ENCODE measurements at places on chromosomes 11 and 22. TPM values are rescaled to one million over a fixed set of nuclear protein-coding genes. Genes with fewer than 3 reads are reported as not detected.

The SPTBN2 gene
- total RNA-seq: under 0.01 TPM

The UPK3A gene
- total RNA-seq: not detected

The GP1BB gene
- 0.53 TPM for total RNA-seq

DNA sequence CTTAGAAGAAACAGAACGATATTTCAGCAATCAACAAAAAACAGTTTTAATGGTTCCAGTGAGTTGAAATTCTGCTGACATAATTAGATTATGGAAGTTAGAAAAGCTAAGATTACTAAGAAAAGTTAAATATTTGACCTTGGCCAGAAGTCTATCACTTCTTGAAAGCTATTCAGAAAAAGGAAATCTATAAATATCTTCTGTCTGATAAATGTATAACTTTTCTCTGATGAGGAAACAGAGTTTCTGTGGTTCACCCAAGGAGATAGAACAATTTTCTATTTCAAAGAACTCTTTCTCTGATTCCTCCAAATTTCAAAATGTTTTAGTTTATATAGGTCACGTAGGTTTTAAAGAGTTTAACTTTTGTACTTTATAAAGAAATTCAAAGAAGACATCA is 438.4 kb upstream of the CHORDC1 start:
- no peak for DNase-seq
- no peaks in the 10 kb centered on the region for H3K4me1 ChIP-seq
- H3K27ac ChIP-seq: no peak overlapping the region
- no peaks in the 10 kb centered on the region for H3K36me3 ChIP-seq
- no peaks in the 10 kb centered on the region for H3K27me3 ChIP-seq

- no peak overlapping the region for H3K4me3 ChIP-seq
- H3K36me3 ChIP-seq: no peaks in the 10 kb centered on the region
- H3K4me1 ChIP-seq: peaks cover 11% of the 10 kb centered on the region
- H3K27me3 ChIP-seq: no peaks in the 10 kb centered on the region
- no peak overlapping the region for H3K27ac ChIP-seq
These were observed 192.2 kb downstream of the ST3GAL4 start for GRCh38 chr11:126547691-126548090.

DNA sequence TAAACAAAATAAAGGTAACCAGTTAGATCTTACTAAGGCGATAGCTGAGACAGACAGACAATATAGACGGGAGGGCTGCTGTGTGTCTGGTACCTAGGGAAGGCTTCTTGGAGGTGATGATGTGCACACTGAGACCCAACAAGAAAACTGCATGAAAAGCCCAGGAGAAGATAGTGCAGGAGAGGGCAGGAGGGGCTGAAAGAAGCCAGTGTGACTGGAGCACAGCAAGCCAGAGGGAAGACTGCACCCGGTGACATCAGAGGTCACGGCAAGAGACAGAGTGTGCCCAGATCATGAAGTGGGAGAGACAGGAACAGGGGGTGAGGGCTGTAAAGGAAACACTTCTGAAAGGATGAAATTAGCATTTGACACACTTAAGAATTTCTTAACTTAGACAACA is 266.3 kb downstream of the BRD1 start:
- H3K4me3 ChIP-seq: no peak overlapping the region
- no peaks in the 10 kb centered on the region for H3K4me1 ChIP-seq
- no peaks in the 10 kb centered on the region for H3K27me3 ChIP-seq
- DNase-seq: no peak

DNA sequence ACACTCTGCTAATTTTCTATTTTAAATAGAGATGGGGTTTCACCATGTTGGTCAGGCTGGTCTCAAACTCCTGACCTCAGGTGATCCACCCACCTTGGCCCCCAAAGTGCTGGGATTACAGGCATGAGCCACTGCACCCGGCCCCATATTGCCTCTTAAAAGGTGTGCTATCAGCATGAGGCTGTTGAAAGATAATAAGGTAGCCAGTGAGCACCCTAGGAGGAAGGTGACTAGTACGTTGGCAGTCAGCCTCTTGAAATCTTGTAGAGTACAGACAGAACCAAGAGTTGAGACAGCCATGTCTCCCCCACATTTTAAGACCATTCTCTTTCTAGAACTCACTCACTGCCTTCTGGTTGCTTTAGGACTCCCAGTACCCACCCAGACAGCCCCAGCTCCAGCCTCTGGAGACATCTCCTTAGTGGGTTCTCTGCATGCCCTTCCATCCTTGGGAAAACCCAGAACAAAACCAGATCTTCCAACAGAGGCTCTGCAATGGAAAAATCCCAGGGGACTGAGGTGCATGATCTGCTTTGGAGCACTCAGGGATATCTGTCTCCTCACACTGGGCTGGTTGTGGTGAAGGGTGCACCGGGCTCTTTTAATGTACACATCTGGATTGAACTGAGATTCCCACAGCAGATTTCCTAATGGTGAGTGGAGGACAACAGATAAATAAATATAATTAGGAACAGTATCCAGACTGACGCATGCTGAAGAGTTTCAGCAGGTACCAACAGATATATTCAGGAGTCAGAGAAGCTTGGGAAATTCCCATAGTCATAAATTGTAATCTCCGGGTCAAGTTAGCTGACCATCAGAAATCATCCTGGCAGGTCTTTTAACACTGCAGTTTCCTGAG is 49.4 kb downstream of the LRRC74B start:
- H3K27ac ChIP-seq: no peak overlapping the region
- H3K4me3 ChIP-seq: no peak overlapping the region
- no peaks in the 10 kb centered on the region for H3K36me3 ChIP-seq

GRCh38 chr11:126997196-126997595 is 3.4 kb downstream of the KIRREL3 start:
- H3K27me3 ChIP-seq: no peaks in the 10 kb centered on the region
- no peak overlapping the region for H3K27ac ChIP-seq
- peaks cover 67% of the 10 kb centered on the region for H3K4me1 ChIP-seq

DNA sequence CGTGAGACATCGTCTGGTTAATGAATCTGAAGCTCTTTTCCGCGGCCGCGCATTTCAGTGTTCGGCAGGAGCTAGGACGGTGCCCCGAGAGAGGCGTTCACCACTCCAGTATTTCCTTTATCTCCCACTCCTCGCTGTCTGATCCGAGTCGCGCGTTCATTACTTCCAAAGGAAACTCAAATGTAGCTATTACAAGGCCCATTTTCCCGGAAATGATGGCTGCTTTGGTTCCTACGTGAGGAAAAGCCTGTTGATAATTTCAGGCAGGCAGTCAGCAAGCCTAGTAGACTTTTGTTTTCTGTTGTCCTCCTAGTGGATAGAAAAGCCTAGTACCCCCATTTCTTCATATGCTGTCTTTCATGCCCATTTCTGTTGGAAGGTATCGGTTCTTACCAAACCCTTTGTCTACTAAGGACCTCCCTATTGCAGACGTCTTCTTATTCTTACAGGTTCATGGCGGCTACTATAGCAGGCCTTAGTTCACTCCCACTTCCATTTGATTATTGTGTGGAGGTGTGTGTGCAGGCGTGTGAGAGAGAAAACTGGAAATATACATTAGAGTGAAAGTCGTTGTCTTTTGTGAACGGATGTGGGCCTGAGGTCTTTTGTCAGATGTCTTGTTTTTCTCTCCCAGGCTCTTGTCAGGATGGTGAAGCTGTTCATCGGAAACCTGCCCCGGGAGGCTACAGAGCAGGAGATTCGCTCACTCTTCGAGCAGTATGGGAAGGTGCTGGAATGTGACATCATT is 737 bp downstream of the RBM4 start:
- no peaks in the 10 kb centered on the region for H3K27me3 ChIP-seq
- peaks cover 94% of the 10 kb centered on the region for H3K36me3 ChIP-seq
- H3K4me1 ChIP-seq: peaks cover 39% of the 10 kb centered on the region
- H3K4me3 ChIP-seq: peak overlapping the region; percentile 58

DNA sequence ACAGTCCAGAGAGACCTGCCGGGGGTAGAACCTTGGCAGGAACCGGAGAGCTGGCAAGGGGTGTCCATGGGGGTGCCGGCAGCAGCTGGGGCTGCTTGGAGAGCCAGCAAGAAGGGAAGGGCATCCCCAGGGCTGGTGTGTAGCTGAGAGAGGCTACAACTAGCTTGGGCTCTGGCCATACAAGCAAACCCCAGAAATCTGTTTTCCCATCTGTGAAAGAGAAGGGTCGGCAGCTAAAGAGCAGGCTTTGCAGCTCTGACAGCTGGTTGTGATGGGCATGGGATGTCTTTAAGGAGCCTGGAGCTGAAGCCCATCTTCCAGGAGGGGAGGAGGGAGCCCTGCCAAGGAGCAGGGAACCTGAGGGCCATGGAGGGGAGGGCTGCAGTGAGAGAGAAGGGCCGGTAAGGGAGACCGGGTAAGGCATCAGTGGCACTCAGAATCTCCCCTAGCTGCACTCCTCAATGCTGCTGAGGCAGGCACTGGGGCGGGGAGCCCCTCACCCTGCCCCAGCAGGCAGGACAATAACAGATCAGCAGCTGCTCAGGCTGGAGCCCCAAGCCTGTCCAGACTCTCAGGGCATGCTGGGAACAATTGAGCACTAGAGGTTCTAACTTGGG is 3.9 kb downstream of the CHST1 start:
- no peak for DNase-seq
- H3K4me1 ChIP-seq: peaks cover 19% of the 10 kb centered on the region
- no peak overlapping the region for H3K4me3 ChIP-seq
- H3K27ac ChIP-seq: no peak overlapping the region
- H3K27me3 ChIP-seq: peaks cover 79% of the 10 kb centered on the region

GRCh38 chr11:111098091-111098490 is 147.4 kb upstream of the POU2AF2 start:
- no peak overlapping the region for H3K4me3 ChIP-seq
- no peaks in the 10 kb centered on the region for H3K27me3 ChIP-seq
- DNase-seq: no peak
- H3K36me3 ChIP-seq: no peaks in the 10 kb centered on the region
- H3K4me1 ChIP-seq: no peaks in the 10 kb centered on the region
- H3K27ac ChIP-seq: no peak overlapping the region

- no peak overlapping the region for H3K4me3 ChIP-seq
- H3K4me1 ChIP-seq: no peaks in the 10 kb centered on the region
- H3K27me3 ChIP-seq: no peaks in the 10 kb centered on the region
- DNase-seq: no peak
- peaks cover 75% of the 10 kb centered on the region for H3K36me3 ChIP-seq
- no peak overlapping the region for H3K27ac ChIP-seq
These were observed 10.4 kb downstream of the RCOR2 start for GRCh38 chr11:63906585-63906984.

- H3K27me3 ChIP-seq: no peaks in the 10 kb centered on the region
- H3K4me1 ChIP-seq: no peaks in the 10 kb centered on the region
- H3K27ac ChIP-seq: no peak overlapping the region
- no peaks in the 10 kb centered on the region for H3K36me3 ChIP-seq
- no peak overlapping the region for H3K4me3 ChIP-seq
- DNase-seq: no peak
These were observed 310.6 kb downstream of the TBC1D22A start for GRCh38 chr22:47073075-47073474.

GRCh38 chr22:45756558-45756957 is 84.9 kb downstream of the ATXN10 start:
- H3K4me3 ChIP-seq: no peak overlapping the region
- no peaks in the 10 kb centered on the region for H3K27me3 ChIP-seq
- H3K27ac ChIP-seq: no peak overlapping the region
- peaks cover 68% of the 10 kb centered on the region for H3K36me3 ChIP-seq

DNA sequence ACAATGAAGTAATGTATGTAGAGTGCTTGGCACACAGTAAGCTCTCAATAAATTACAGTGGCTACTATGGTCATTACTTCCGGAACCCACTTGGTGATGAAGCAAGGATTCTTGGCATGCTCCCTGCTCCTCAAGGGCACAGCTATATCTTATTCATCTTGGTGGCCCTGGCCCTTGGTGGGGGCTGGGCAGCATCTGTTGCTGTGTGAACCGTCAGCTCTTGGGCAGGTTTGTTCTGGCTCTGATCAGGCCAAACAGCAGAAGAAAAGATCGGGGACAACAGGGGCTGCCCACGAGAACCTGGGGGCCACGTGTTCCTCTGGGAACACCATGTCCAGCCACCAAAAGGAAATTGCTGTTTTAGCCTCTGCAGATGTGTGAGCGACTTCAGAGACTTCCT is 136.9 kb upstream of the SYT13 start:
- no peaks in the 10 kb centered on the region for H3K36me3 ChIP-seq
- H3K27me3 ChIP-seq: peaks cover 16% of the 10 kb centered on the region
- H3K4me3 ChIP-seq: no peak overlapping the region
- DNase-seq: no peak

DNA sequence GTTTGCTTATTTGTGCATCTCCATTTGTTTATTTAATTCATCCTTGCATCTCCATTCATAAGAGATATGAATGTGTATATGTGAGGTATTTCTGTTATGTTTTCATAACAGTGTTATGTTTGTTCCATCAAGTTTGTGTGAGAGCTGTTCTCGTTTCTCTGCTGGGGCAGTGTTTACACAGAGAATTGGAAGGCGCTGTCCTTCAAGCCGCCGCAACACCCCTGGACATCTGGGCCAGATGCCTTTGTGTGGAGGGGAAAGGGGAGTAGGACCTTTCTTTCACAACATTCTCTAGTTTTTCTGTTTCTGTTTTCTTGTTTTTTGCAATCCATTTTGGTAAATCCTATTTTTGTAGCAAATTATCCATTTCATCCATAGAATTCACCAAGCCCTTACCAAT is 7.0 kb upstream of the TM7SF2 start:
- no peaks in the 10 kb centered on the region for H3K27me3 ChIP-seq
- H3K27ac ChIP-seq: no peak overlapping the region
- H3K4me3 ChIP-seq: no peak overlapping the region
- DNase-seq: no peak

GRCh38 chr11:120197251-120197891 is 13.5 kb upstream of the OAF start:
- no peaks in the 10 kb centered on the region for H3K4me1 ChIP-seq
- H3K36me3 ChIP-seq: no peaks in the 10 kb centered on the region
- no peak overlapping the region for H3K27ac ChIP-seq
- DNase-seq: no peak

GRCh38 chr11:65157336-65157735 is 12.7 kb upstream of the SPDYC start:
- H3K4me3 ChIP-seq: no peak overlapping the region

DNA sequence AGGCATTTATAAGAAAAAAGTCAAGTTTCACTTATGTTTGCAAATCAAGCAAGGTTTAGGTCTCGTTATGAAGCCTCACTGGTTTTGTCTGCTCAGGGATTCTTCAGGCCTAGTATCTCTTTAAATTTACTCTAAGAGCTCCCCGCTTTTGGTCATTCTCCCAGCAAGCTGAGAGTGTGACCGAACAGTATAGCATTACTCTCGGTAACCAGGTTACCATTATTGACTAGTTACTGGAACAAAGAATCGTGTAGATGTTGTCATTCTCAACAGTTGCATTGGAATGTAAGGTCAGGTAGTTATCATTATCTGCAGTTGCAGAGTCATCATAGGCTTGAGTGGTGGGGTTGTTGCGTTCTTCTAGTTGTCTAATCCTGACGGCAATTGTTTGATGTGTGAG is 9.8 kb upstream of the USP2 start:
- no peak overlapping the region for H3K4me3 ChIP-seq
- no peaks in the 10 kb centered on the region for H3K27me3 ChIP-seq
- no peak overlapping the region for H3K27ac ChIP-seq
- DNase-seq: no peak
- H3K36me3 ChIP-seq: no peaks in the 10 kb centered on the region
- no peaks in the 10 kb centered on the region for H3K4me1 ChIP-seq

DNA sequence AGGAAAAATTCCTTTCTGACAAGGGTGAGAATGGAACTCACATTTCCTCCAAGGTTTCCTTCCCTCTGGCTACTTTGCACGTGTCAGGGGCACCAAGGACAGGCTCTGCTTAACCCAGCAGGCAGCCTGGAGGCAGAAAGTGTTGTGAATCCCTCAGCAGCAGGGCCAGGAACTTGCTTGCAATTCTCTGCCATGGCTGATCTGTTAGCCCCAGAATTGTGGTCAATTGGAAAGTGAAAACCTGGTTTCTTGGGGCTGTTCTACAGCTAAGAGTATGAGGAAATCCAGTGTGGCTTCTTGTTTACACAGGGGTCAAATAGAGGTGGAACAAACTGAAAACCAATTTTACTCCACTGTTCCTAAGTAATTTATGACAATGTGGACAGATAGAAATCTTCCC is 38.3 kb upstream of the CEP295 start:
- no peaks in the 10 kb centered on the region for H3K36me3 ChIP-seq
- no peak overlapping the region for H3K4me3 ChIP-seq
- DNase-seq: no peak
- no peaks in the 10 kb centered on the region for H3K27me3 ChIP-seq
- H3K4me1 ChIP-seq: no peaks in the 10 kb centered on the region

Data from SJSA1 (cell line).